ENCODE measurements at places on chromosomes 4 and X.

GRCh38 chr4:19300213-19300612 lies 951.5 kb upstream of the SLIT2 start:
- DNase-seq = no peak
- no peak overlapping the region for H3K4me3 ChIP-seq
- H3K4me1 ChIP-seq = no peaks in the 10 kb centered on the region
- no peaks in the 10 kb centered on the region for H3K27me3 ChIP-seq
- no peak overlapping the region for H3K27ac ChIP-seq

DNA sequence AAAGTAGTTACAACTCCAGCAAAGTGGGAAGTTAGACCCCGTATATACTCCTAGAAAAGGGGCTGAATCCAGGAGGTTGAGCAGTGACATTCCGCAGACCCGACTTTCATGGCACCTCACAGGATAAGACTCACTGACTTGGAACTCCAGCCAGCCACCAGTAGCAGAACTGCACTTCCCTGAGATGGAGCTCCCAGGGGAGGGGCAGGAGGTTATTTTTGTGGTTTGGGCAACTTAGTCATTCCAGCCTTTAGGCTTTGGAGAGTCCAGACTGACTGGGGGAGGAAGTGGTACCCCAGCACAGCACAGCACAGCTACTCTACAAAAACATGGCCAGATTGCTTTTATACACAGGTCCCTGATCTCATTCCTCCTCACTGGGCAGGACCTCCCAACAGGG lies 319.1 kb downstream of the PCDH19 start:
- no peaks in the 10 kb centered on the region for H3K36me3 ChIP-seq
- H3K27me3 ChIP-seq = no peaks in the 10 kb centered on the region
- no peak overlapping the region for H3K27ac ChIP-seq
- no peaks in the 10 kb centered on the region for H3K4me1 ChIP-seq
- no peak overlapping the region for H3K4me3 ChIP-seq

DNA sequence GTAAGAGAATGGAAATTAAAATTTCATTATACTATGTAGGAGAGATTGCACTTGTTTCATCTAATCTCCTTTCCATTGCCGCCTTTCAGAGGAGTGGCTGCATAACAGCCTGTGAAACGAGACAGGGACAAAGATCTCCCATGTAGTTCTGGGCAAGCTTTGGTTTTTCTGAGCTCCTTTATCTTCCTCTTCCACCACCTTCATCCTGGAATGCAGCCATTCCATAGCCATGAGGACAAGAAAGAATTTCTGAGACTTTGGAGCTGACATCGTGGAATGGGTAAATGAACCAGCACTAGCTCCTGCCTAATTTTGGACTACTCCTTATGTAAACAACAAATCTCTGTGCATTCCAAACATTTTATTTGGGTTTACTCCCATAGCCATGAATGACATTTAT lies 1587.3 kb upstream of the TENM3 start:
- no peak overlapping the region for H3K27ac ChIP-seq
- H3K27me3 ChIP-seq = no peaks in the 10 kb centered on the region
- H3K36me3 ChIP-seq = no peaks in the 10 kb centered on the region
- no peak for DNase-seq
- no peak overlapping the region for H3K4me3 ChIP-seq

DNA sequence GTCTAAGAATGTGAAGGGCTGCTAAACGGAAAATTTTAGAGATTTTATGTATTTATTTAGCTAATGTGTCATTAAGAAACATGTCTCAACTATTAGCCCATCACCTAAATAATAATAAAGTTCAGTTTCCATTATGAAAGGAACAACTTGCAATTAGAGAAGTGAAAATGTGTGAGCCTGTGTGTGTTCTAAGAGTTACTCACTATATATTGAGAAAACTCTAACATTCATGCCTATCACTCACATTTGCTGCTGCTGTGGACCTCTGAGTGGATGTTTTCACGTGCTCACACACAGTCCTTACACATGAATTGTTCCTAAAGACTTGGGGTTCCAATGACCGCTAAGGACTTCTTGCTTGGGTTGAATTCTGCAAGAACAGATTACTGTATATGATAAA lies 364.0 kb downstream of the TMA16 start:
- H3K4me3 ChIP-seq = no peak overlapping the region
- H3K27me3 ChIP-seq = no peaks in the 10 kb centered on the region
- no peaks in the 10 kb centered on the region for H3K36me3 ChIP-seq
- H3K4me1 ChIP-seq = no peaks in the 10 kb centered on the region
- no peak for DNase-seq
- no peak overlapping the region for H3K27ac ChIP-seq

GRCh38 chr4:6507345-6507744 lies 34.9 kb upstream of the PPP2R2C start:
- H3K27me3 ChIP-seq = no peaks in the 10 kb centered on the region
- DNase-seq = no peak
- H3K27ac ChIP-seq = no peak overlapping the region
- H3K4me3 ChIP-seq = no peak overlapping the region
- no peaks in the 10 kb centered on the region for H3K4me1 ChIP-seq
- H3K36me3 ChIP-seq = peaks cover 2% of the 10 kb centered on the region

GRCh38 chr4:19386786-19387185 lies 864.9 kb upstream of the SLIT2 start:
- no peaks in the 10 kb centered on the region for H3K4me1 ChIP-seq
- H3K4me3 ChIP-seq = no peak overlapping the region
- no peak overlapping the region for H3K27ac ChIP-seq

GRCh38 chrX:40091691-40092421 lies 5.9 kb downstream of the BCOR start:
- peaks cover 24% of the 10 kb centered on the region for H3K36me3 ChIP-seq
- no peak overlapping the region for H3K27ac ChIP-seq
- DNase-seq = no peak
- H3K4me1 ChIP-seq = peaks cover 40% of the 10 kb centered on the region

All from activated CD4-positive, alpha-beta T cell treated with anti-CD3 and anti-CD28 coated beads, Interleukin-2, amount 10 ng/mL, durations not matched to agents 24 days and 14 days (primary cell).